ENCODE measurements at places on chromosomes 11 and 22.

- no peak for DNase-seq
Measured at GRCh38 chr22:45676024-45676423, 4.4 kb downstream of the ATXN10 start.

GRCh38 chr11:80960381-80961029 is 1519.7 kb upstream of the TENM4 start:
- DNase-seq = no peak

GRCh38 chr22:47013861-47014635 is 251.6 kb downstream of the TBC1D22A start:
- no peak for DNase-seq

GRCh38 chr22:22984967-22985366 is 85.4 kb upstream of the GNAZ start:
- DNase-seq = no peak

- no peak for DNase-seq
Measured at GRCh38 chr11:62413060-62413696, 5.7 kb upstream of the SCGB1A1 start.

GRCh38 chr11:45934580-45935318 is 12.3 kb downstream of the LARGE2 start:
- no peak for DNase-seq

GRCh38 chr11:80462211-80462610 is 1021.4 kb upstream of the TENM4 start:
- DNase-seq = no peak

DNA sequence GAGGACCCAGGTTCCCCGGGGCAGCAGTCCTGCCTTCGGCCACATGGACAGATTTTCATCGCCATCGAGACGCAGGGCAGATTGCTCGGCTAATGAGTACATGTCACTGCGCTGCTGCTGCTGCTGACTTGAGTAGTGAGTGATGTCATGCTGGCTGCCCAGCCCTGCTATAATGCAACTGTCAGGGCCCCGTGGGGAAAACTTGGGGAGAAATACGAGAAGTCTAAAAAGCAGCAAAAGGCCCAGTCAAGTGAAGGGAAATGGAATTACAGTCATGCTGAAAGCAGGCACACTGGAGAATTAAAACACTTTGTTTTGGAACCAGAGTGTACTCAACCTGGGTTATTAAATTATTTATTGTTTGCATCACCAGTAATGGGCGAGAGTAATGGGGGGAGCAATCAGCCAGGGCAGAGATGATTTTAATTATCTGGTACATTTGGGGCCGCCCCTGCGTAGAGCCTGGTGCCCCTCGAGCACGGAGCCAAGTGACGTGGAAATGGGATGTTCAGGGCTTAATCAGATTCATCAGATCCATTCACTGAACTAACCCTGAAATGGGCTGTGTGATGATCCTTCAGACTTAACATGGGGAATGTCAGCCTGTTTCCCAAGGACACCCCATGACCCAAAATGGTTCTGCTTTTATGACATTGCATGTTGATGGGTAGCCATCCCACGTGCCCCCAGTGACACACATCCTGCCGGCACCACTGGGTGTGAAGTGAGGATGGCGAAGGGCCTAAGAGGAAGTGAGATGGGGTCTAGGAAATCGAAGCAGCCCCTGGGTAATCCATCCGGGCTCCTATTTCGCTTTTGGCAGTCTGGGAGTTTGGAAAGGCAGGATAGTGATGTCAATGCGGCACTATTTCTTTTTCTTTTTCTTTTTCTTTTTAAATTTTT is 241.6 kb upstream of the CADM1 start:
- no peak for DNase-seq

DNA sequence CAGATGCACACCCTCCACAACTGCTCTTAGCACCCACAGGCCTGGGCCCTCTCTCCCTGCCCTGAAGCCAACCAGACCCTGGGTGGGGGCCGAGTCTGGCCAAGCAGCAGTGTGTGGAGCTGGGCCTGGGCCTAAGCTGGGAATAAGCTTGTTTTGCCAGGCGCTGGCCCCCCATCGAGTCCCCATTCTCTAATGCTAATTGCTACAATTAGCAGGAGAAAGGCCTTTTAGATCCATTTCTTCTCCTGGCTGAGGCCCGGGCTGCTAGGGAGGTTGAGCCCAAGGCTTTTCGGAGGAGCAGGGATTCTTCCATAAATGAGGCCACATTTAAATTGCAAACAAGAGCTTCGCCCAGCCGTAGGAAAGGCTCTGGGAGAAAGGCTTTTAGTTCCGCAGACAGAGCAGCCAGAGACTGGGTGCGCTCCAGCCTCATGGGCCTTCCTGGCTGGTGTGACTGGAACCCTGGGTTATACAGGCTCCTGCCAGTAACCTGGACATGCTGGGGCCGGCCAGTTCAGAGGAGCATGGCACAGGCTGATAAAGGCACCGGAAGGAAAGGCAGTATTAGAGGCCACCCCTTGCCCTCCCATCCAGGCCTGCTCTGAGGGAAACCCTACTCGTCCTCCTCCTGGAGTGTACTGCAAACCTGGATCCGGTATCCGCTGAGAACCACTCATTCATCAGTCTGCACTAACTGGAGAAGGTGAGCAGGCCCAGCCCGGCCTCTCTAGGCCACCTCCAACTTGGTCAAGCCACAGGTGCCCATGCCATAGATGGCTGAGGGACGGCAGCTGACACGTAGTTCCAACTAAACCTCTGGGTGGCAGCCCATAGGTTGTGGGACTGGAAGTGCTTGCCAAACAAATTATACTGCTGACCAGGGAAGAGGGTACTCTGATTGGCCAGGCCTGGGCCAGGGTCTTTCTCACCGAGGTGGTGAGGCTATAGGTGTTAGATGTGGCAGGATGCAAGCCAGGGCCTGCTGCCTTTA is 6.2 kb downstream of the KCNQ1OT1 start:
- no peak for DNase-seq

DNA sequence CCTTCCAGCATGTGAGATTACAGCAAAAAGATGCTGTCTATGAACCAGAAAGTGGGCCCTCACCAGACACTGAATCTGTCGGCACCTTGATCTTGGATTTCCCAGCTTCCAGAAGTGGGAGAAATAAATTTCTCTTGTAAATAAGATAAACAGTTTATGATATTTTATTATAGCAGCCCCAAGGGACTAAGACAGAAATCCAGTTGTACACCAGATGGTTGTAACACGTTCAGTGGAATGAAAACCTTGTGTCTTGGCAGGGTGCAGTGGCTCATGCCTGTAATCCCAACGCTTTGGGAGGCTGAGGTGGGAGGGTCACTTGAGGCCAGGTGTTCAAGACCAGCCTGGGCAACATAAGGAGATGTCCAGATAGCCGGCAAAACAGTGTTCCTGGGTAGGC is 61.8 kb downstream of the MCHR1 start:
- DNase-seq = no peak

DNA sequence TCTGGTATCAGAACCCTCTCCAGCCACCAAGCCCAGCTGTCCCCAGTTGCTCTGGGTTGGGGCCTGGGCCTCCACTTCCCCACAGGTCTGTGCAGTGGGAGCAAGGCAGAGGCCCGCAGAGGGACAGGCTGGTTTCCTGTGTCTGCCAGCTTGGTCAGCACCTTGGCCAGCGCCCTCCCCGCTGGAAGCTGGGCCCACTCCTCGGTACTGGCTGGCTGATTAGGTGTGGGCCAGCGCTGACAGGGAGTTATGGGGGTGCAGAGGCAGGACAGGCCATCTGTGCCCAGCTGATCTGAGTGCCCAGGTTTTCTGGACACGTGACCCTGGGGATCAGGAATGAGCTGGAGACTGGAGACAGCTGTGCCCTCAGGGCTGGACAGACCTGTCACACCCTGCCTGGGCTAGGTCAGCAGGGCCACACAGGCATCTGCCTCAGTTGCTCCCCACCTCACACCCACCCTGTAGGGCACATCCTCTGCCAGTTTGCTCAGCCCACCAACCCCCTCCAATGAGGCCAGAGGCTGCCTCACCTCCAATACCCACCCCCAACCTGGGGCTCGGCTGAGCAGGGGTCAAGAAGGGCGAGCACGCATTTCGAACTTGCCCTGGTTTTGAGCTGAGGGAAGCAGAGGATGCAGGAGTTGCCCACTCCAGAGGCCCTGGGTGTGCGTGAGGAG is 175.3 kb downstream of the IGLL1 start:
- DNase-seq = no peak

DNA sequence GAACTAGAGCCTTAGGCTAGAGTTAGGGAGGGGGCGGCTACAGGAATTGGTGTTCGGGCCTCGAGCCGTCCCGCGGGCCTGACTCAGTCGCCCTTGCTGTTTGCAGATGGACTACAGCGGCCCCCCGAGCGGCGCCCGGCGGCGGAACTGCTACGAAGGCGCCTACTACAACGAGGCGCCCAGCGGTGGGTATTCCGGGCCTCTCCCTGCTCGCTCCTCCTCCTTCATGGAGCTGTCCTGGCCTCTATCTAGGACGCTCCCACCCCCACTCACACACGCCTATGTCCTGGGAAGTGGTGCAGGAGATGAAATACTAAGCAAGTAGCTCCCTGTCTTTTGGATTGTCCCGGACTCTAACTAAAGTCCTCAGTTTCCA is 1.4 kb downstream of the MYOD1 start:
- DNase-seq = no peak

GRCh38 chr22:43168471-43169309 is 17.3 kb downstream of the TSPO start:
- DNase-seq = no peak

DNA sequence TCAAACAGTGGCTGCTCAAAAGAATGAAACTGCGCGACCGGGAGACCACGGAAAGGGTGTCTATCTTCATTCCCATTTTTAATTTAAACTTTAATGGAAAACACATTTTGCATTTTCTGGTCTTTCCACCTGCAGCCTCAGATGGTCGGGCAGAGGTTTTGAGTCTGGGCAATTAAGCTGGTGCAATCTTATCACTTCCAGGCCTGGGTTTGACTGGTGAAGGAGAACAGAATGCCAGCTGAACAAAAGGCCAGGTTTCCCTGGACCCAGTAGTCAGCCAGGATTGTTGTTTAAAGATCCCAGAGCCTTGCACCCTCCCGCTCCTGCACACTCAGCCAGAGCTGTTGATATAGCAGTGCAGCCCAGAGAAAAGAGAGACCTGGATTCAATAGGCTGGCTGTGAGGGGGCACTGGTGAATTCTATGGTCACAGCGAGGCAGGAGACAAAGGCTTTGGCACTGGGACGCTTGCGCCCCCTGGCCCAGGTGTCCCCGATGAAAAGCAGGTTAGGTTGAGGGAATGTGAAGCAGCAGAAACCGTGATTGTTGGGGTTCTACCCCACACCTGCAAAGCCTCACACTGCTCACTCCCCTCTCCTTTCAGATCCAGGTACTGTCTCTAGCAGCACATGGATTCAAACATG is 83.6 kb downstream of the FLI1 start:
- DNase-seq = no peak

DNA sequence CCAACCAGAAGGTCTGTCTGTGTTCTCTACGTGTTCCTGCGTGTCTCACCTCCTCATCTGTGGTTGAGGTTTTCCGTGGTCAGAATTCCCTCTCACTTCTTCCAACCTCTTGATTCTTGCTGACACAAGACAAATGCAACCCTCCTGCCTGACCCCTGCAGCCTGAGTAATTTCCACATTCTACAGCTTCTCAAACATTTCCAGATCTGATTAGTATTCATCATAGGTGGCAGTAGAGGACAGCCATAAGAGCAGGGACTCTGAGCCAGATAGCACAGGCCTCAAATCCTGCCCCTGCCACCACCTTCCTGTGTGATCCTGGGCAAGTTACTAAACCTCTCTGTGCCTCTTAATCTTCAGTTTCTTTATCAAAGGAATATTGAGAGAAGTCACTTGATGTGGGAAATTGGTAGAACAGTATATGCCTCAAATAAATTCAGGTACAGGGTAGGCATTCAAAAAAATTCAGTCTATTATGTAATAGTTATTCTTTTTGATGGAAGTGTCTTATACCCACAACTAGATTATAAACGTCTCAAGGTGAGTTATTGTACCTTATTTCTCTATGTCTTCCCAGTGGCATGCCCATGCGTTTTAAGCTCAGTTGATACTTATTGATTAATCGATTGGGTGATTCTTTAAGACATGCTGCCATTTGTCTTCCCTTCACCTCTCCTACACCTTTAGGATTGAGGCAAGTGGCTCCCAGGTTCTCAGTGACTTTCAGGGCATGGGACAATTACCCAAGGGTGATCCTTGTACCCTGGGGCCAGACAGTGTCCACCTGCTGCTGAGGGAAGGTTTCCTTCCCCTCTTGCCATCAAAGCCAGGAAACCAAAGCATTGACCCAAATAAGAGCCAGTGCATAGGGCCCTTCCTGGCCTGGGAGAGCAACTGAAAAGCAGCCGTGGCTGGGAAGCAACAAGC is 19.6 kb downstream of the POU2AF1 start:
- no peak for DNase-seq

- no peak for DNase-seq
Measured at GRCh38 chr11:19890308-19890707, 177.7 kb downstream of the NAV2 start.

Data from adrenal gland (tissue), 19 donors.